ENCODE measurements at places on chromosomes 4 and X.

- peak; percentile 20 for DNase-seq
Observed at GRCh38 chrX:19886883-19887531, 393 bp downstream of the SH3KBP1 start.

DNA sequence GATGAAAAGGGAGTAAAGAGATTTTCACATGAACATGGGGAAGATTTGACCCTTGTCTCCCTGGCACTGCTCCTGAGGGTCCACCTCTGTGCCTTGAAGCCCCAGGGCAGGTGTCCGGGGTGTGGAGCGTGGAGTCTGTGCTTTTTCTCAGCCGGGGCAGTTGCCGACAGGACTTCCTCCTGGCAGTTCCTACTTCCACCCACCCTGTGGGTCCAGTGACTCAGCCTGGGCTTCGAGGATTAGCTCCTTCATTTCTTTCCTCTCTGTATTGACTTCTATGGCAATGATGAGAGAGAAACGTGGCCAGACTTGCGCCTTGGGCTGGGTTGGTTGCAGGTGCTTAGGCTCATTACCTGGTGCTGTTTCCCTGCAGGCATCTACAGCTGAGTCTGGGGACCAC lies 35.9 kb upstream of the CLCN4 start:
- DNase-seq = no peak

DNA sequence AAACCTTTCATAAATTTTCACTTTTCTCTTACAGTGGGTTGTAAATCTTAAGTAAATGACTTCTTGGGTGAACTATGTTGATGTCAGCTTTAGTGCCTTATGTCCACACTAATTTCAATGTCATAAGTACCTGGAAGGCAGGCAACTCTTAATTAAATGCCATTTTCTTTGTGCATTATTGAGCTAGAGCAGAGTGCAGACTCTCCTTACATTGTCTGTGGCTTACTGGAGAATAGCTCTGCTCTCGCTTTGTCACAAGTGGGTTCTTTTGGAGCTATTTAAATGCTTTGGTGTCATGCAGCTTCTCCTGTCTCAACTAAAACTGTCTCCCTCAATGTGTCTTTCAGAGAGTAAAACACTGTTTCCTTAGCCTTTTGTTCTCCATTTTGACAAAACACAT lies 411.6 kb downstream of the STIM2 start:
- DNase-seq = no peak

DNA sequence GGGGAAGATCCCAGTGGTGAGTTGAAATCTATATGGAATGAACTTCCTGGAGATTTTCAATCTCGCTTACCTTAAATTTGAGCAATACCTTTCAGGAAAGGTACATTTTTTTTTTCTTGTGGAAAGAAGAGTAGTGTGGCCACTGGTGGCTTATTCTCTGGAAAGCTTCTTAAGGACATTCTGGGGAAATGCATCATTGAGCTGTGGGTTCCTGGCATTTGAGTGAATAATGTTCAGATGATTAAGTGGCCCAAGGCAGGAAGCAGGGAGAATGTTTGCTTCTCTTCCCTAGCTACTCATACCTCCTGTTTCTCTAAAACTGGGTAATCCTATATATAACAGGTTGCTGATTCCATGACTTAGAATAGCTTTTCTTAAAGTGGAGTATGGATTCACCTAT lies 31.8 kb downstream of the STAG2 start:
- DNase-seq = no peak

DNA sequence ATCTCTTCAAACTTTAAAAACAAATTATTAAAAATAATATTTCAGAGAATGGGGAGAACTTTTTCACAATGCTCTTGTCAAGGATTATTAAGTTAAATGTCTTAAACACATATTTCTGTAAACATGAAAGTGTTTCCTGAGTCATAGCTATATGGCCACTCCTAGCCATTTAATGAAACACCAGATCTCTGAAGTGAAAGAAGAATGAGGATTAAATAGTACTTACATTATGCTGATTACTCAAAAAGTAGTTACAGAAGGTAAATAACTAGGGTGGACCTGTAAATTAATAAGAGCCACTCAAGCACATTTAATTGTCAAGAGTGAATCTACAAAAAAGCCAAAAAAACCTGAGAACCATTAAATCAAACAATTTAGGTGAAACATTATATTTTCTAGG lies 57.6 kb upstream of the GALNT7 start:
- DNase-seq = no peak

DNA sequence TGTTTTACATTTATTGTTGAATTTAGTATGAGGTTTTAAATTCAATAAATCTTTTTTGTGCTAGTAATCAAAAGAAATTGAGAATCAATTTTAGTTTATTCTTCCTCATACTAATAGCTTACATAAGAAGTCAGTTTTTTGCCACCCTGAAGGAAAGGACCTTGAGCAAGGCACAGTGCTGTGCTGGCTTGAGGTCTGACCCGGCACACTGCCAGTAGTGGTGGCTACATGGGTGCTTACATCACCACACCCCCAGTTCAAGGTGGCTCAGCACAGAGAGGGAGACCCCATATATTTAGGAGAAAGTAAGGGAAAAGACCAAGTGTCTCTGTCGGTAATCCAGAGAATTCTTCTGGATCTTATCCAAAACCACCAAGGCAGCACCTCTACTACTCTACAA lies 86.0 kb upstream of the LANCL3 start:
- no peak for DNase-seq

DNA sequence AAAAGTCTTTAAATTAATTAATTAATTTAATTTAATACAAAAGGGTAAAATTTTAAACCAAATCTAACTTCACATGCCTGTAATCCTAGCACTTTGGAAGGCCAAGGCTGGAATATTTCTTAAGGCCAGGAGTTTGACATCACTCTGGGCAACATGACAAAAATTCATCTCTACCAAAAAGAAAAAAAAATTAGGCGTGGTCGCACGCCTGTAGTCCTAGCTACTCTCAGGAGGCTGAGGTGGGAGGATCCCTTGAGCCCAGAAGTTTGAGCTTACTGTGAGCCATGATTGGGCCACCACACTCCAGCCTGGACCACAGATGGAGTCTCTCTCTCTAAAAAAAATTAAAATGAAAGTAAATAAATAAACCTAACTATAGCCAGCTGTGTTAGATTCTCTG lies 39.2 kb upstream of the ANTXR2 start:
- no peak for DNase-seq

GRCh38 chr4:20305976-20306375 lies 54.3 kb downstream of the SLIT2 start:
- no peak for DNase-seq

DNA sequence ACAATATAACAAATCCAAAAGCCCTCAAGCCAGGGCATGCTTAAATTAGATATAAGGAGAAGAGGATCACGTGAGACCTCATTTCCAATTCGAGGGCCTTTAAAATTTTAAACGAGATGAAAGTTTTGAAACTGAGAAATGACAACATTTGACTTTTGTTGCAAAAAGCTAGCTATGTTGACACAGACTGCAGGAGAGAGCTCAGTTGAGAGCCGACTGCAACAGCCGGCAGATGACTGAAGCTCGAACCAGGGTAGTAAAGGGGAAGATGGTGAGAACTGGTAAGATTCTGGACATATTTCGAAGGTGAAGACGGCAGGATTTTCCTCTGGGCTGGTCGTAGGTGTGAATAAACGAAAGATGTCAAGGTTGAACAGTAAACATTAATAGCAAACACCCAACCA lies 773 bp downstream of the PRMT9 start:
- peak; percentile 24 for DNase-seq

DNA sequence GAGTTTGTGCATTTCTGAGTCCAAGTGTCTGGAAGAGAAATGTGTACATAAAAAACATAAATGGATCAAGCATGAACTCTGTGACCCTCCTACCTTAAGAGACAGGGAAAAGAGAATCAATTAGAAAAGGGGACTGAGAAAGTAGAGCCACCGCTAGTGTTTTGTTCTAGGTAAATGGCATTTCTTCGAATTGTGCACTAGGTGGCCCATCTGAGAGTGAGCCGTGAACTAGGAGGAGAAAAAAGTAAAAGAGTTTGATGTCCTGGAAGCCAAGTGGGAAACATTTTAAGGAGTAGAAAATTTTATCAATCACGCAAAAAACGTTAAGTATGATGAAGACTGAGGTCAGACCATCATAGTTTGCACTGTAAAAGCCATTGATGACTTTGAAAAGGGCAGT lies 55.1 kb downstream of the NAF1 start:
- no peak for DNase-seq

- DNase-seq = no peak
Observed at GRCh38 chr4:89757154-89757719, 79.7 kb downstream of the SNCA start.

GRCh38 chr4:182023469-182023868 lies 219.7 kb upstream of the TENM3 start:
- DNase-seq = no peak

DNA sequence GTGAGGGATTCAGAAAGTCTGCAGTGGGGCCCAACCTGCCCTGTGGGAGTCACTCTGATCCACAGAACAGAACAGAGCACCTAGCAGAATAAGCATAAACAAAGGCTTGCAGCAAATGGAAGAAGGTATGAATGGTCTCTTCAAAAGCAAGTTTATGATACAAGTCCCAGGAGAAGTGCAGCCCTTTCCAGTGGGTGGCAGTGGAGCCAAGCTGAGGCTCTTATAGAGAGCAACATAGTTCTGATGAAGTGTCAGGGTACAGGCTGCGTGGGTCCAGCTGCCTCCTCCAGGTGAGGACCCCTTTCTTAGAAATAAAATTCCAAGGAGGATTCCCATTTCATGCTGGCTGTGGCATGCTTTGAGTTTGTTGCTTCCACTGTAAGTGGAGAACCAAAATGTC lies 88.8 kb upstream of the PAK3 start:
- no peak for DNase-seq

DNA sequence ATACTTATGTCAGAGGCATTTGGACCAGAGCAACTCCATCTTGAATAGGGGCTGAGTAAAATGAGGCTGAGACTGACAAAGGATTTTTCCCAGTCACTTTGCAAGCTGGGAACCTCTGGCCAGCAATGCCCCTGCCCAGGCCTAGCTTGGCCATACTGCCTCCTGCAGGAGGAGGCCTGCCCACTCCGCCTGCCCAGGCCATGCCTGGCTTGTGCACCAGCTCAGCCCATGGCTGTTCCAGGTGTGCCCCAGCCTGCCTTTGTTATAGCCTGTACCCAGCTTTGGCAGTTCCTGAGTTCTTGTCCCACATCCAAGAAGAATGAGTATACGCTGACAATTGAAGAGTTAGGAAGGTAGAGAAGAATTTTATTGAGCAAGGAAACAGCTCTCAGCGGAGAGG lies 176.1 kb downstream of the AASDH start:
- DNase-seq = no peak

DNA sequence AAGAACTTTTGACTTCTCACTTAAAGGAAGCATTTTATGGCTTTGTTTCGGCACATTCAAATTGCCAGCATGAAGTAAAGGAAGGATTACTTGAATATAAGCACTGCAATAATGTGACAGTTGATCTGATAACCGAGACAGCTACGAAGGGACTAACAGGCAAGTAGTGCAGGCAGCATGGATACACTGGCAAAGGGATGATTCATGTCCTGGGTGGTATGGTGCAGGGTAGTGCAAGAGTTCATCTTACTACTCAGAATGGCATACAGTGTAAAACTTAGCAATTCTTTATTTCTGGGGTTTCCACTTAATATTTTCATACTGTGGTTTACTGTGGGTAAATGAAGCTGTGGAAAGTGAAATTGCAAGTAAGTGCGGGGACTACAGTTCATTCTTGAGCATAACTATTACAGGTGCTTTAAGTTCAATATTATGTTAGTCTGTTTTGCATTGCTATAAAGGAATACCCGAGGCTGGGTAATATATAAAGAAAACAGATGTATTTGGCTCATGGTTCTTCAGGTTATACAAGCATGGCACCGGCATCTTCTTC lies 611.8 kb downstream of the SPOCK3 start:
- no peak for DNase-seq

DNA sequence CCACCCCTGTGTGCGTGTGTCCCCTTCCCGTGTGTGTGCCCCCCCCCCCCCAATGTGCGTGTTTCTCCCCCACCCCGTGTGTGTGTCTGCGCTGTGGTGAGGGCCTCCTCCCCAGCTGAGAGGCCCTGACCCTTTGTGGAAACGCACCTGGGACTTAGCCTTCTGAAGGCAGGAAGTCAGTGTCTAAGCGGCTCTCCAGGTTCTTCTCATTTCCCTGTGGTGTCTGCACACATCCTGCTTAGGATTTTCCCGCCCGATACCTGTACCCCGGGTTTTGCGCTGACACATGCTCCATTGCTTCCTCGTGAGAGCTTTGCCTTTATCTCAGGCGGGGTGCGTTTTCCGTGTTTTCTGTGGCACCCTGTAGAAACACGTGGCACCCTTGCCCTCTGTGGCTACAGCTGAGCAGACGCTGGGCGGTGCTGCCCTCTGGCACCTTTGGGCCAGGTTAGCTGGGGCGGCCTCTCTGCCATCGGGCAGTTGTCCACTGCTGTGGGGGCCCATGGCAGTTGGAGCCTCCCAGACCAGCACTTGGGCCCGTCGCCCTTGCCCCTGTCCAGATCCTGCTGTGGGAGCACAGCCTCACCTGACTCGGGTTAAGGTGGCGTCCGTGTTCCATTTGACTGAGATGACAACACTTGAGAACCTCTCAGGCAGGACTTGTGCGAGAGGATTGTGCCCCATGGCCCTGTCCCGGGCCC lies 26.3 kb downstream of the MAEA start:
- no peak for DNase-seq

GRCh38 chr4:152352215-152352614 lies 183.7 kb downstream of the FBXW7 start:
- DNase-seq = no peak

GRCh38 chr4:158906073-158906472 lies 137.2 kb downstream of the FNIP2 start:
- DNase-seq = no peak

- peak; percentile 60 for DNase-seq
Observed at GRCh38 chr4:155025762-155026457, 182.5 kb upstream of the NPY2R start.

DNA sequence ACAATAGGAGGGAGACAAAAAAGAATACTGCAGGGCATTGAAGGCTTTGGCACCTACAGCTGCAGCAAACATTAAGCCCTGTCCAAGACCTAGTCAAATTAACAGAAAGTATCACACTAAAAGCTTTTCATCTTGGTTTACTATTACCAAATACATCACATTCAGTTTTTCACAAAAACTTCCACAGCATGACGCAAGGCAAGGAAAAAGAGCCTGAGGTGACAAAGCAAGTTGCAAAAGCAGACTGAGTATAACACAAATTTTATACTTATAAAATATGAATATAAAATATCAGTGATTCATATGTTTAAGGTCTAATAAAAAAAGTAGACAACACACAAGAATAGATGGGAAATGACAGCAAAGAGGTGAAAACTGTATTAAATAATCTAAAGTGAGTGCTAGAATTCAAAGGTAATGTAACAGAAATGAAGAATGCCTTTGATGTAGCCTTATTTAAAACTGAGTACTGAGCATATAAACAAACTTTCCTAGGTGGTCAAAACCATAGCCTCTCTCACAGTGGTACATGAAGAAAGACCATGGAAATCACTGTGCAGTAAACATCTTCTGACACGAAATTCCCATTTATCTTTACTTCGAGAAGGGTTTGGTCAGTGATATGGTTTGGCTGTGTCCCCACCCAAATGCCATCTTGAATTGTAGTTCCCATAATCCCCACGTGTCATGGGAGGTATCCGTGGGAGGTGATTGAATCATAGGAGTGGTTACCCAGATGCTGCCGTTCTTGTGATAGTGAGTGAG lies 27.7 kb upstream of the MAGEA11 start:
- no peak for DNase-seq

GRCh38 chrX:39896951-39897740 lies 200.6 kb downstream of the BCOR start:
- no peak for DNase-seq
